ENCODE measurements at places on chromosomes 1 and 21.

DNA sequence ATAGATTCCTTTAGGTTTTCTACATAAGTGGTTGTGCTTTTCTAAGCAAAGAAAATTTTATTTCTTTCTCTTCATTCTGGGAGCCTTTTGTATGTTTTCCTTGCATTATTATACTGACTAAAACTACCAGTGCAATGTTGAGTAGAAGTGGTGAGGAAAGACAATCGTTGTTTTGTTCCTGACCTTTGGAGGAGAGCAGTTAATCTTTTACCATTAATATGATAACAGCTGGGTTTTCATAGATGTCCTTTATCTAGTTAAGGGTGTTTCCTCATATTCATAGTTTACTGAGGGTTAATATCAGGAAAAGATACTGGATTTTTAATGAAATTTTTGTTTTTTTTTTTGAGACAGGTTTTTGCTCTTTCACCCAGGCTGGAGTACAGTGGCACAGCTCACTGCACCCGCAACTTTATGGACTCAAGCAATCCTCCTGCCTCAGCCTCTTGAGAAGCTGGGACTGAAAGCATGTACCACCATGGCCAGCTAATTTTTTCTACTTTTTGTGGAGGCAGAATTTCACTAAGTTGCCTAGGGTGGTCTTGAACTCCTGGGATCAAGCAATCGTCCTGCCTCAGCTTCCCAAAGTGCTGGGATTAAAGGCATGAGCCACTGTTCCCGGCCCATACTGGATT is 9.0 kb upstream of the KCTD3 start:
- no peak for DNase-seq

DNA sequence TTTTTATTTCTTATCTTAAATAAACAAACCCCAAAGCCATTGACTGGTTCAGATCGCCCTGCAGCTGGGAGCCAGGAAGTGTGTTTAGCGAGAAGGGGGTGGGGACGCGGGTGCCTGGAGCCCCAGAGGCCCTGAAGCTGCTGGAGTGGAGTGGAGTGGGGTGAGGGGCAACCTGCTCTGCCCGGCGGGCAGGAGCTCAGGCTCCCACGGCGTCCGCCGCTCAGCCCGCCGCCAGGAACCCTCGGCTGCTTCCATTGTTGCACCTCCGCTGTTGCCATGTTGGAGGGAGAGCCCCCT is 673 bp downstream of the PIK3C2B start:
- no peak for DNase-seq

DNA sequence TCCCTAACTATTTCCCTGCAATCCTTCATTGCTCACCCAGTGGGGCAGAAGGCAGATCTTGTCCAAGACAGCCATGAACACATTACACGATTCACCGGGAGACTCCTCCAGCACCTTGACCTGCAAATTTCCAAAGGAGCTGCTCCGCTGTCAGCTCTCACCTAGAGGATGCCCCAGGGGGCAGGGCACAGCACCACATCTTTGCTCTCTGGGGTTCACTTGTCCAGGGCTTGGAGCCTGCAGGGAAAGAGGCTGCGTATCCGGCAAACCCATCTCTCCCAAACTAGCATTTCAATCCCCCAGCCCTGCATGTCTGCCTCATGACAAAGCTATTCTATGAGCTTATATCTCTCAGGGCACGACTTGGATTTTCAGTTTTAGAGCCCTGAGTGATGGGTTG is 35.1 kb upstream of the OLIG2 start:
- DNase-seq, result no peak

DNA sequence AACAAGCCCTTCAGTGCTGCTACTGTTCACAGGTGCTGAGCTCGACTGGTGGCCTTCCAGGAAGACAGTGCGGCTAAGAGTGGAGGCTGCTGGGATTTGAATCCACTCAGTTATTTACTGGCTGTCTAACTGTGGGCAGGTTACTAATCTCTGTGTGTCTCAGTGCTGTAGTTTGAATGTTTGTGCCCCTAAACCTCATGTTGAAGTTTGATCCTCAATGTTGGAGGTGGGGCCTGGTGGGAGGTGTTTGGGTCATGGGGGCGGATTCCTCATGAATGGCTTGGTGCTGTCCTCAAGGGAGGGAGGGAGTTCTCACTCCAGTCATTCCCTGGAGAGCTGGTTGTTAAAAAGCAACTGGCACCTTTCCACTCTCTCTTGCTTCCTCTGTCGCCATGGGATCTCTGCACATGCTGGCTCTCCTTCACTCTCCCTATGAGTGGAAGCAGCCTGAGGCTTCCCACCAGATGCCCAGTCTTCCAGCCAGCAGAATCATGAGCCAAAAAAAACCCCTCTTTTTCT is 334.8 kb downstream of the RPS6KC1 start:
- no peak for DNase-seq

DNA sequence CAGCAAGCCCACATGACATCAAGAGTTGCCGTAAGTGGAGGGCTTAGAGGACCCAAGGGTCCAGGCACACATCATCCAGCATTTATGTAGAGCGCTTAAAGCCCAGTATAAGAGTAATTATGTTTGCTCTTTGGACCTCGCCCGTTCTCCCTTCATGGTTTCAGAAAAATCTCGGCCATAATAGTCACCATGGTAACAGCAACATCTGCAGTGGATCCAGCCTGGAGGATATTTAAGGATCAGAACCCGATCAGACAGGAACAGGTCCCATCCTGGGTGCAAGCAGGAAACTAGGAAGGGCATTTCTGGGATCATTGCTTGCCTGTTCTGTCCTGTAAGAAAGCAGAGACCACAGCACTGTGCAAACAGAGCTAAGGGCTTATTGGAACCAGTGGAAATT is 89.9 kb upstream of the KAZN start:
- no peak for DNase-seq

DNA sequence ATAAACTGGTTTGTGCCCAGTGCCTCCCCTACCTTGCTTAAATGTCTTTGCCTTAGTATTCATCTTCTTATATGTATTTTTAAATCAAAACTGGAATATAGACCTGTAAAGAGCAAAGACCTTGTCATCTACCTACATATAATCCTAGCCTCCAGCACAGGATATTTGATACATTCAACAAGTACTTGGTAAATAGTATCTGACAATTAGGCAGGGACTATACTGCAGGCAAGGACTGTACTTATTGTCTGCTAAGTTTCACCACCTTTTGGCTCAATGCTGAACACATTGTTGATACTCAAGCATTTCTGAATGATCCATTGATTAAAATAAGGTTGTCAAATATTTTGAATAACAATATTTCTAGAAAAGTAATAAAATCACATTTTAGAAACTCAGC is 96.4 kb downstream of the PKN2 start:
- DNase-seq, result no peak

GRCh38 chr1:82062206-82062605 is 261.5 kb downstream of the ADGRL2 start:
- no peak for DNase-seq

DNA sequence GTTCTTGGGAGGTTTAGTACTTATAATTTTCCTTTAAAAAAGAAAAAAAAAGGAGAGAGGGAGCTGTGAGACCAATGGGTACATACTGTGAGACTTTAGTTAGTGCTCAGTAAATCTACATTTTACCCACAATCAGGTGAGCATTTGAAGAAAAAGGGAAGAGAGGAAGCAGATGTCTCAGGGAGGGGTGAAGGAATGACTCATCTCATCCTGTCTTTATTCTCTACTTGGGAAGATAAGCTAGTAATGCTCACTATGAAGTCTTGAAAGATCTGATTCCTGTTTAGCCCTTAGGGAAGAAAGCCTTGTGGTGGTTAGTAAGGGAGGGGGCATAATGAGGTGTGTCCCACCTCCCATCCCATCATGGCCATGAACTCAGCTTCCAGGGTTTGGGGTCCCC is 112.6 kb downstream of the PLD5 start:
- no peak for DNase-seq

DNA sequence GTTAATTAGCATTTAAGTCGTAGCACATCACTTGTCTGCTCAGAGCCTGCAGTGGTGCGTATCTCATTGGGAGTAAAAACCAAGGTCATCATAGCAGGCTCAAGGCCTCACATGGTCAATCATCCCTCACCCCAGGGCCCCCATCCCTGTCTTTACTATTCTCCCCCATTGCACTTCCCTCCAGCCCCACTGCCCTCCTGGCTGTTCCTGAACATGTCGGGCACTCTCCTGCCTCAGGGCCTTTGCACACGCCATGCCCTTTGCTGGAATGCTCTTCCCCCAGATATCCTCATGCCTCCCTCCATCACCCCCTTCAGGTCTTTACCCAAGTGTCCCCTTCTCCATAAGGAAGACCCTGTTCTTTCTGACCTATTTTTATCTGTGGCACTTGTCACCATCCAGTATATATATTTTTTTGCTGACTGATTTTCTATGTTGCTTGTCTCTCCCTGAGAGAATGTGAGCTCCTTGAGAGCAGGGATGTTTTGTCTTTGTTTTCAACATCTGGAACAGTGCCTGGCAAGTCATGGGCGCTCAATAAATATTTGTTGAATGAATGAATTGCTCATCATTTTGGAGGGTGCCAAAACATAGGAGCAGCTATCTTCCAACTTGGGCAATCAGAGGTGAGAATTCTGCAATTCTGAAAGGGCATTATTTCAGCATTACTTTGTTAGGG is 74.1 kb upstream of the POU3F1 start:
- DNase-seq, result no peak

DNA sequence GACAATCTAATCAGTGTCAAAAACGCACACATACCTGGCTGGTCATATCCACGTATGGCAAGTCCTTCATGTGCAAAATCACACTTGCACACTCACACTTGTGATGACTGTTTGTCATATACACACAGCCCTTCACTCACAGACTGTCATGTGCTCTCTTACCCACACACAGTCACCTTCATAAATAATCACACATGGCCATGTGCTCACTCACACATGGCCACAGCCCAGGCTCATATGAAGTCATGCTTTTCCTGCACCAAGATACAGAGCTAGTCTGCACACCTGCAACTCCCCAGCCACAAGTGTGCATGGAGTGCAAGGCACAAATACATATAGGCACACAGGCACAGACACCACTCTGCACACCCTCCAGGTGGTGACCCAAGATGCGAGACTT is 45.4 kb upstream of the FOXO6 start:
- DNase-seq, result no peak

- DNase-seq, result no peak
These were observed 203.4 kb downstream of the TNR start for GRCh38 chr1:175539986-175540385.

DNA sequence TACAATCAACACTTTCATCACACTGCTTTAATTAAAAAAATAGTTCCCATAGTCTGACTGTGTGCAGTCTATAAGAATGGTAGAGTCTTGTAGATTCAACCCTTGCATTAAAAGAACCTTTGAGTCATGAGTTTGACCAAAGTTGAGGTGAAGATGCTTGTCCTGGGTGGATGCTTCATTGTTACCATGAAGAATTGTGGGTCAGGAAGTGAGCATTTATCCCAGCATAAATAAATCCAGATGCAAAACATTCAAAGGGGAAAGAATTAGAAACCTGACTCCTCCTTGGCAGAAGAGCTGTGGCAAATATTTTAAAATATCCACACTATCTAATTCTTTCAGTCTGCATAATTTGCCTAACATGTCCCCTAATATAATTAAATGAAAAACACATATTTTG is 72.9 kb upstream of the SPAG17 start:
- no peak for DNase-seq

DNA sequence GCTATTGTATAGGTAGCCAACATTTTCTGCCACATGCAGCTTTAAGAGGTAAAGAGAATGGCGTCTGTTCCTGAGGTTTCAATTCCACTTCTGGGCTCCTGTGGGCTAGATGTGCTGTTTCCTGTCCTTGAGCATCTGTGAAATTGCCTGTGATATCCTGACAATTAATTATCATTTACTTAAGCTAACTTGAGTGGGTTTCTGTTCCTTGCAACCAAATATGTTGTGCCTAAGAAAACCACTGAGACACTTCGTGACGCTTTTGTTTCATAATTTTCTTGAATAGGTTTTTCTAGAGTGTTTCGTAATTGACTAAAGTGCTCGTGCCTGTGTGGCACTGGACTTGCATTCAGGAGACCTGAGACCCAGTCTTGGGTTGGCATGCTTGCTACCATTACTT is 127.3 kb upstream of the POU3F1 start:
- DNase-seq, result no peak

DNA sequence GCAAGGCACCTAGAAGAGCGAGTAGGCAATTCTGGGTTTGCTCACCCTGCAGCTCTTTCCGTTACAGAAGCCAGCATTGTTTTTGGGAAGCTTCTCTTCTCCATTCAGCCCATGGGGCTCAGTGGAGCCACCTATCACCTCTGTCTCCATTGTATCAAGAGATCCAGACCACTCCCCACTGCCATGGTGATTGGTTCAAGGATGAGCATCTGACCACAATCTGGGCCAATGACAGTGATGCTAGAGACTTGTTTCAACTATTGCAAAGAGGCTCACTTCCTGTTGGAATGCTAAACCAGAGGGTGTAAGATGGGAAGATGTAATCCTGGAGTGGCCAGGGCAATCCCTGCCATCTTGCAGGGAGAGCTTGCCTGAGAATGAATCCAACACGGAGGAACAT is 6.6 kb downstream of the SPATA21 start:
- no peak for DNase-seq

GRCh38 chr1:165629151-165629550 is 1.9 kb upstream of the MGST3 start:
- DNase-seq, result no peak

- no peak for DNase-seq
These were observed 86.4 kb downstream of the RGL1 start for GRCh38 chr1:183891158-183891856.

GRCh38 chr1:55084257-55084656 is 44.9 kb downstream of the PCSK9 start:
- DNase-seq, result no peak

DNA sequence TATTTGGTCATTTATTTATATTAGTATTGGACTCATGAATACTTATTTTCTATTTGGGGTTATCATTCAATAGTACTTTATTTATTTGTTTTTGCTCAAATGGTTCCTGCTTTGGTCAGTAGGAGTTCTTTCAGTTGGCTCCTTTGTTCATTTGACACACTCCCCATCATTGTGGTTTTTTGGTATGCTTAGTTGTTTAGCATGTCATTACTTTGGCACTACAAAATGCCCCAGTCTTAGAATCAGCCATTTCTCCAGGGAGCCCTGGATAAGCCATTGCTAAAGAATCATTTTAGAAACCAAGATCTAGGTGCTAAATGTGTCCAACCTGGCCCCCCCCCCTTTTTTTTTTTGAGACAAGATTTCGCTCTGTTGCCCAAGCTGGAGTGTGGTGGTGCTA is 61.7 kb upstream of the MRPS6 start:
- DNase-seq, result no peak

GRCh38 chr1:200488375-200489165 is 78.7 kb upstream of the ZNF281 start:
- peak; percentile 17 for DNase-seq

GRCh38 chr1:221688488-221688843 is 53.4 kb downstream of the DUSP10 start:
- DNase-seq, result no peak

- DNase-seq, result no peak
These were observed 98.0 kb upstream of the HP1BP3 start for GRCh38 chr1:20885121-20885520.

GRCh38 chr1:147077936-147078605 is 94.2 kb downstream of the PRKAB2 start:
- no peak for DNase-seq

- DNase-seq, result no peak
These were observed 45.0 kb upstream of the AIM2 start for GRCh38 chr1:159121526-159121925.

GRCh38 chr1:26010825-26011224 is 10.8 kb upstream of the EXTL1 start:
- DNase-seq, result no peak

Measured in hematopoietic multipotent progenitor cell treated with erythropoietin and hydrocortisone succinate and interleukin-3 and kit ligand, for 17 days (in vitro differentiated cells).